ENCODE measurements at places on chromosomes 3 and 15. TPM values are rescaled to one million over a fixed set of nuclear protein-coding genes. Genes with fewer than 3 reads are reported as not detected.

The MITF gene
- not detected for total RNA-seq

The RBP2 gene
- not detected for total RNA-seq

The SRGAP3 gene
- 35.7 TPM for total RNA-seq

The CYP1A2 gene
- total RNA-seq: not detected

The OXNAD1 gene
- total RNA-seq: 28.7 TPM

The PATL2 gene
- total RNA-seq: not detected

The NR1I2 gene
- 0.22 TPM for total RNA-seq

The SNURF gene
- total RNA-seq: 21.1 TPM

The PML gene
- 18.0 TPM for total RNA-seq

The LRRIQ4 gene
- total RNA-seq: not detected

The NKIRAS1 gene
- total RNA-seq: 30.9 TPM

The ITGA11 gene
- not detected for total RNA-seq

The ESYT3 gene
- 0.59 TPM for total RNA-seq

The UTS2B gene
- total RNA-seq: not detected

The HYAL1 gene
- 3.0 TPM for total RNA-seq

The GRM7 gene
- total RNA-seq: 0.80 TPM

The OSTN gene
- 1.2 TPM for total RNA-seq

The P2RY14 gene
- not detected for total RNA-seq

The CPN2 gene
- total RNA-seq: not detected

The SLC22A13 gene
- 0.21 TPM for total RNA-seq

The SLCO2A1 gene
- total RNA-seq: 0.09 TPM

The NAALADL2 gene
- 11.5 TPM for total RNA-seq

The AZI2 gene
- total RNA-seq: 74.0 TPM

The PRKAR2A gene
- 21.6 TPM for total RNA-seq

The C3orf49 gene
- not detected for total RNA-seq

The KIF15 gene
- 83.4 TPM for total RNA-seq

The TM4SF1 gene
- not detected for total RNA-seq

The GRAMD1C gene
- total RNA-seq: 10.7 TPM

The ACTC1 gene
- 3.8 TPM for total RNA-seq

The TEX55 gene
- total RNA-seq: not detected

The KNG1 gene
- not detected for total RNA-seq

The C3orf85 gene
- not detected for total RNA-seq

The TNFAIP8L3 gene
- total RNA-seq: not detected

The DPPA2 gene
- total RNA-seq: 1.2 TPM

The C3orf70 gene
- total RNA-seq: 4.7 TPM

The RETNLB gene
- total RNA-seq: not detected
